IPS DF 6.9 (cell line): ENCODE measurements at places on chromosomes 3 and 15.

- DNase-seq, result no peak
Measured at GRCh38 chr15:63874616-63875015, 40.9 kb upstream of the HERC1 start.

GRCh38 chr3:149800693-149801092 lies 8.3 kb upstream of the ANKUB1 start:
- DNase-seq, result no peak

DNA sequence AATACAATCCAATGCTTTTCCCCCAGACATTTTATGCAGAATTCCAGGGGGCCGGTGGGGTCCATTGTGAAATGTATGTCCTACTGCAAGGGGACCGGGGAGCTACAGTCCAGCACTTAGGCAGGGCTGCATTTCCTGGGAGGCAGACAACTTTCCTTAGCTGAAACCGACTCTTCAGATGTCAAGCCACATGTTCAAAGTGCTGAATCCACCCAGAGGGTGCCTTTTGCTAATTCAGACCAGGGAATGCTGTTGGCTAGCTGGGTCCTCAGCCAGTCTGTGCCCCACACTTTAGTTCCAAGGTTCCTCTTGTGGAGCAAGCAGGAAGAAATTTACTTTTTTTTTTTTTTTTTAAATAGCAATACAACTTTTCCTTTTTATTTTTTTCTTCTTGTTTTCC lies 219.5 kb upstream of the LRTM1 start:
- no peak for DNase-seq

DNA sequence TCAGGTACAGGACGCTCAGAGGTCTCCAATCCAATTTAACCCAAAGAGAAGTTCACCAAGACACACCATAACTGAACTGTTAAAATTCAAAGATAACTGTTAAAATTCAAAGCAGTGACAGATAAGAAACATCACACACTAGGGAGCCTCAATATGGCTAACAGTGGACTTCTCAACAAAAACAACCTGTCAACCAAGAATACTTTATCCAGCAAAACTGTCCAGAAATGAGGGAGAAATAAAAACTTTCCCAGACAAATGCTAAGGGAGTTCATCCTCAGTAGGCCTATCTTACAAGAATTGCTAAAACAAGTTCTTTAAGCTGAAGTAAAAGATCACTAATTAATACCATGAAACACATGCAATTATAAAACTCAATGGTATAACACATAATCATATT lies 36.3 kb upstream of the MYLK start:
- no peak for DNase-seq

DNA sequence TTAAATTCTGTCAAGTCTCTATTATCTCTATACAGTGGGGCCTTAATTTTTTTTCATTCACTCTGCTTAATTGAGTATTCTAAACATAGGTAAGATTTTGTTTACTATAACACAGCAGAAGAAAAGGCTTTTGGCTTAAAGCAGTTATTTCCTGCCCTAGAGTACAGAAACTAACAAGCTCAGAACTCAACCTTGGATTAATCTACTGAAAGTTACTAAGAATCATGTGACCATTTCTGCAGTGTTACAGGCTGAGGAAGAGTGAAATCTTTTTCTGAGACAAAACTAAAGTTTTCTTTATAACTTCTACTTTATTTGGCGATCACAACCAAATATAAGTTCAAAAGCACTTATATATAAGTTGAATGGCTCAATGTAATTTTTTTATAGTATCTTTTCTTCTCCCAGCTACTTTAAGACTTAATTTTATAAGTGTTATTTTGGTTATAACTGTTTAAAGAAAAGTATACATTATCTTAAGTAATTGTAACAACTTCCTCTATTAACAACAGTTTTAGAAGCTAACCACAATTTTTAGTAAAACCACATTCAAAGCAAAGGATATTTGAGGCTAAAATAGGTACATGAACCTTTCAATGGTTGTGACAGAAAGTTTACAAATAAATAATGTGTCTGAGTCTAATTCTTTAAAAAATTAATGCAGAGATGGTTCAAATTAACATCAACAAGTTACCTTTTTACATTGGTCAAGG lies 240.6 kb upstream of the NAALADL2 start:
- DNase-seq, result no peak

GRCh38 chr15:63185206-63185605 lies 4.2 kb upstream of the RAB8B start:
- DNase-seq, result no peak

GRCh38 chr3:97391167-97391566 lies 373.4 kb upstream of the ARL6 start:
- DNase-seq, result no peak

DNA sequence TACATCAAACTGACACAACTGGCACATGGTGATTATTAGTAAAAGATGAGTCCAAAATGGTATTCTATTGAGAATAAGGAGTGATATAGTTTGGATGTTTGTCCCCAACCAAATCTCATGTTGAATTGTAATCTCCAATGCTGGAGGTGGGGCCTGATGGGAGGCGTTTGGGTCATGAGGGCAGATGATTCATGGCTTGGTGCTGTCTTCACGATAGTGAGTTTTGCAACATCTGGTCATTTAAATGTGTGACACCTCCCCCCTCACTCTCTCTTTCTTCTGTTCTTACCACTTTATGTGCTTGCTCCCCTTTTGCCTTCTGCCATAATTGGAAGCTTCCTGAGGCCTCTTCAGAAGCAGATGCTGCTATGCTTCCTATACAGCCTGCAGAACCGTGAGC lies 90.6 kb downstream of the RSL24D1 start:
- no peak for DNase-seq

DNA sequence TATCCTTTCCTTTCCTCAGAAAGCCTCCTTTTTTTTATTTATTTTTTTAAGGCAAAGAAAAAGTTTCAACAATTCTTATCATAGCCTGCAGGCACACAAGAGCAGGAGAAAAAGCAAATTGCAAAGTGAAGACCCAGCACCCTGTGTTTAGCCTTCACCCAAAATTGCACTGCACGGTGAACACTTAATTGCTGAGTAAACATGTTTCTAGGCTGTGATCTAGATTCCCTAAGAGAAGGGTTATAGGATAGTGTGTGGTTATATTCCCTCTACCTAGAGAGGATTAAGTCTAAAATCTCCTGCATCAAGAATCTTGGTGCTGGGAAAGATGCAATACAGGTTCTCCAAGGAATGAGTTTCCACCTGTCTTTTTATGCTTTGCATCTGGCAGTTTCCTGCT lies 70.2 kb upstream of the BFSP2 start:
- no peak for DNase-seq

GRCh38 chr3:108227131-108227530 lies 4.9 kb upstream of the IFT57 start:
- no peak for DNase-seq

DNA sequence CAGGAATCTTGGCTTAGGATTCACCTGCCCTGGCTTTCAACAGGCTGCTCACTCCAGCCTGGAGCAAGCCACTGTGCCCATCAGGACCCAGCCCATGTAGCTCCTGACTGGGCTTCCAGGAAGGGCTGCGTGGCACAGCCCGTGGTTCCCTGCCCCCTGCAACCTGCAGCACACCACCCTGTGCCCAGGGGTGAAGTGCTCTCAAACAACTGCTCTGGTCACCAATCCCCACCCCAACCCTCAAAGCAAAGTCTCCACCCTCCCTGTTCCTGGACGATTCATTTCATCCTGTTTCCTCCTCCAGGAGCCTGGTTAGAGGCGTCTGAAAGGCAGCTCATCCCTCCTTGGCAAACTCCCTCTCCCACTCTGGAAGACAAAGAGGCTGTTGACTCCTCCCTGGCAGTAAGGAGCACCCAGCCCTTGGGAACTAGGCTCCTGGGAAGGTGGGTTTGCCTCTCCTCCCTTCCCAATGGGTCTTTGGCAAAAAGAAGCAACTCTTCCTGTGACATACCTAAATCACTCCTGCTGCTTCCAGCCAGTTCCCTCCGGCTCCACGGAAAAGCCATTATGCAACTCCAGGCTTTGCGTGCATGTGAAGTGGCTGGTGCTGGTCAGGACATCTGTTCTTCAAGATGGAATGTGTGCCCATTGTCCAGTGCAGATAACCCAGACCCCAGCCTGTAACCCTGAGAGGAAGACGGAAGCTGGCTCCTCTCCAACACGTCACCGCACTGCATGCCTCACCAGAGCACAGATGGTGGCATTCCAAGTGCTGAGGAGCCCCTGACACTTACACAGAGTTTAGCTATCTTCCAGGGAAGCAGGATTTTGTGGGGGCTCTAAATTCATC lies 29.1 kb upstream of the VIPR1 start:
- no peak for DNase-seq

DNA sequence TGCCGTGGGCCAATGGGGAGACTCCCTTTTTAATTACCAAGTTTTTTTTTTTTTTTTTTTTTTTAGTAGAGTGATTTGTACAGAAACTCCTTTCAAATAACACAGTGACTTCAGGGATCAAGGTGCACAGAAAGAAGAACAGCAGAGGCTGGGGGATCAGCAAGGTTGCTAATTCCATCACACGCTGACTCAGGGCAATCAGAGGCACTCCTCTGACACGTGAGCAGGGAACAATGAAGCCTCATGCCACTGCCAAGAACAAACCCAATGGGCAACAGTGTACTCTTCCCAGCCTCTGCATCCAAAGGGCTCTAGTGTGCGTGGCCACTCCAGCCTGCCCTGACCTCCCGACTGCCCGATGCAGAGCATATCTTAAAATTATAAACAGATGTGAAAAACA lies 186.7 kb upstream of the WNT5A start:
- DNase-seq, result no peak

DNA sequence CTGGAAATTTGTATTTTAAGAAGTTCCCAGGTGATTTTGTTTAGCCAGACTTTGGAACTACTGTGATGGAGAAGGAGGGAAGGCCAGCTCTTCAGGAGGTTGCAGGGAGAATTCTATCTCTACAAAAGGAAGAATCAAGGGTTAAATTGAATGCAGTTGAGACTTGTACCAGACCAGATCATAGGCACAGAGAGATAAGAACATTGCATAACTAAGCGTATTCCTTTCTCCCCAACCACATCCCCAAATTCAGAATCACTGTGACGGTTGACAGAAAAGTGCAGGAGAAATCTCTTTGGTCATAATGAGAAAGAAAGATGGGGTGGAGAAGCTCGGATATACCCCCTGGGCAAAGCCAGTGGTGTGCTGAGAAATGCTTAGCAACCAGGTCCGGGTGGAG lies 7.2 kb downstream of the PLD1 start:
- no peak for DNase-seq

DNA sequence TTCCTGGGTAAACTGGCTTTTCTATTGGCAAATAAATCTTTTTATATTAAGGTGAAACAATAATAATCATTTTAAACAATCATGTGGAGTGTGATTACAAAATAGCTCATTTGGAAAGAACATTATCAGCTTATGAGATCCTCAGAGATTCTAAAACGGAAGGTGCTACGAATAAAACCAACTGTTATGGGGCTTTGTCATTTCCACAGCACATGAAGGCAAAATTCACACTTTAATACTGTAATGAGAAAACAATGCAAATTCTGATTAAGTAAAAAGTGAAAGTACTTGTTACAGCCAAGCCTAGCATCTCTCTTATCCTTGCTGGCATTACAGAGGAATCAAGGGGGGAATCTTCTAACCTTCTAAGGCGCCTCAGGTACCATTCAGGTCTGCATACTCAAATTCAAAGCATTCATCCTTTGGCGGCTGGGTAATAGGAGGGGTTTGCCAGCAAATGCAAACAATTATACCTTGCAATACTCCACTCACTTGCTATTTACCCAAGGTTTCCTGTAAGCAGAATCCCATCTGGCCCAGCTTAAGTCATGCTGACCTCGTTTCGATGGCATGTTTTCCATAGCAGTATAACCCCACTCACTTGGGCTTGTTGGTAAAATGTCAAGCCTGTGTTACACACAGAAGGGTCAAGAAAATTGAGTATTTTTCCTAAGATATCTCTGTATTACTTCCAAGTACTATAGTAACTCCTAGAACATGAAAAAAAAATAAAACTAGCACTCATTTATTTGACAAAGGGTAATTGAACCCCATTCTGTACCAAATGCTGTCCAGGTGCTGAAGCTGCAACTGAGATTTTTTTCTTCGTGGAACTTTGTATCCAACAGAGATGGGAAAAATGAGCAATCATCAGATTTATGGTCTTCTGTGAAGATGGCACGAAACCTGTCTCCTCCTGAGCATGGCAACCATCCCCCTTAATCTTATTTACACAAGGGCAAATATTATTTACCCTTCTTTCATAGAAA lies 183.7 kb upstream of the LMCD1 start:
- no peak for DNase-seq

- DNase-seq, result no peak
Measured at GRCh38 chr3:167160781-167161180, 219.3 kb downstream of the ZBBX start.

DNA sequence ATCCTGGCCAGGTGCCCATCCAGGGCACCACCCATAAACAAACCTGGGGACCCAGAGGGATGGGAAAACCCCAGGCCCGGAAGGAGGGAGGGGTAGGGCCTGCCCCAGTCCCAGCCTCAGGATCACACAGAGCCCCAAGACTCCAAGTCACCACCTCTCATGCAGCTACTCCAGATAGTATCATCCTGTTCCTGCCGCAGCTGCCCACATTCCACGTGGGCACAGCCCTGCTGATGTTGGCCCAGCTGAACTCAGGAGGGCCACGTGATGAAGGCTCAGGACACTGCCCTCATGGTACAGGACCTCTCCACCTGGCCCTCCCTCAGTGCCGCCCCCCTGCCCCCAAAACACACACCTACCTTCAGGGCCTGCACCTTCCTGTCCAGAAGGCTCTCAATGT lies 69.5 kb downstream of the CACNA2D2 start:
- no peak for DNase-seq

DNA sequence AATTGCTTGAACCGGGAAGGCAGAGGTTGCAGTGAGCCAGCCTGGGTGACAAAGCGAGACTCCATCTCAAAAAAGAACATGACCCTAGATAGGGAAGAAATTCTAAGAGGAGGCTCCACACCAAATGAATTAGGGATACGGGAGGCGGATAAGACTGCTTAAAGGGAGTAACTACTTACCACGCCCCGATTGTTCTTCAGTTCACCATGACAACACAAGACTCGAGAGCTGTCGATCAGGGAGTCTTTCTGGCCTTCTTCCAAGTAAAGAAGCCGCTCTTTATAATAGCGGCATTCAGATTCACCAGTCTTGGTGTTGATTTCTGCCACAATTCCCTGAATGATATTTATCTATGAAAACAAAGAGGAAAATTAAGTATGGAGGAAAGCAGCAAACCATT lies 53.9 kb upstream of the TASOR start:
- no peak for DNase-seq

GRCh38 chr15:89769366-89769765 lies 6.8 kb upstream of the MESP2 start:
- no peak for DNase-seq
